ENCODE measurements at places on chromosomes 2 and 18.

- no peak for DNase-seq
These were observed 50.0 kb upstream of the RFX8 start for GRCh38 chr2:101524806-101525430.

- DNase-seq, result peak; percentile 19
These were observed 54.1 kb downstream of the TAF1B start for GRCh38 chr2:9897331-9897737.

- DNase-seq, result no peak
These were observed 108.4 kb upstream of the ITGB6 start for GRCh38 chr2:160308476-160308875.

DNA sequence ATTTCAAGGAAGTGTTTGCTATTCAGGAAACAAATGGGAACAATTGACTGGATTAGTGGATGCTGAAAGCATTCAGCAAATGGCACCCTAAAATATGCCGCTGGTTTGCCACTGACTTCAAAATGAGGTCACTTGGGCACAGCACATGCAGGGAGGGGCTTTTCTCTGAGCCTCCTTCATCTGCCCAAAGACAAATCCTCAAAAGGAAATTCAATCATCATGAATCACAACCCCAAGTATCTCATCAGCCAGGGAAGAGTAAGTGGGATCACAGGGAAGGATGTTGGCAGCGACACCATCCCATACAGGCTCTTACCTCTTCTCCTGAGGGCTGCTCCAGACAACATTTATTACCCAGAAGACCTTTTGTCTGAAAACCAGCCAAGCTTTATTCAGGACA is 14.4 kb upstream of the SP140L start:
- DNase-seq, result no peak

DNA sequence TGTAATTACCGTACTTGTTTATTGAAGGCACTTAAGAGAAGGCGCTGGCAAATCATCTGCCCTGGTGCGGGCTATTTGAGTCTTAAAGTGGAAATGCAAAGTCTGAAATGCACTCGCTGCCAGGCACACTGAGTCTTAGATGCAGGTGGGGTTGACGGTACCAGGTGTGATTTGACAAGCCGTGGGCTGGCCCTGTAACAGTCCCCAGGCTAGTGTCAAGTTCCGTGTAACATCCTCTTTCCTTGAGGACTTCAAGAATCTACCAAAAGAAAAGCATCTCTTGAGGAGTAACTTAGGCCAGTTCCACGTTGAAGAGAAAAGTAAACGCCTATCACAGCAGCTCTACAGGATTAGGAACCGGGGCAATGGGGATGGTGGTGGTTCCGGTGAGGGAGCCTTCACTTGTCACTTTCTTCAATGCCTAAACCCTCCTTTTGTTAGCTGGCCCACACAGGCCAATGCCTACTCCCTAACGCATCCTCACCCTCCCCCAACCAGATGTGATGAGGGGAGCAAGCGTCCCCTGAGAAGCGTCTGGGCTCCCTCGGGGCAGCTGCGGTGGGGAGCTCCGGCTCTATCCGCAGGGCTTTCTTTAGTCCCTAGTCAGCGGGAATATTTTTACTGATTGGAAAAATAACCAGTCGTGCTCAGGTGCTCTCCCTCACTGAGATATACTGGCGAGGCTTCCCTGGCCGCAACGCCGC is 1.5 kb upstream of the UGP2 start:
- no peak for DNase-seq

- peak; percentile 59 for DNase-seq
These were observed 2.4 kb upstream of the HOXD12 start for GRCh38 chr2:176096986-176097819.

GRCh38 chr2:63893163-63893562 is 51.5 kb downstream of the UGP2 start:
- no peak for DNase-seq

- DNase-seq, result no peak
These were observed 730 bp downstream of the ODC1 start for GRCh38 chr2:10447300-10447894.

DNA sequence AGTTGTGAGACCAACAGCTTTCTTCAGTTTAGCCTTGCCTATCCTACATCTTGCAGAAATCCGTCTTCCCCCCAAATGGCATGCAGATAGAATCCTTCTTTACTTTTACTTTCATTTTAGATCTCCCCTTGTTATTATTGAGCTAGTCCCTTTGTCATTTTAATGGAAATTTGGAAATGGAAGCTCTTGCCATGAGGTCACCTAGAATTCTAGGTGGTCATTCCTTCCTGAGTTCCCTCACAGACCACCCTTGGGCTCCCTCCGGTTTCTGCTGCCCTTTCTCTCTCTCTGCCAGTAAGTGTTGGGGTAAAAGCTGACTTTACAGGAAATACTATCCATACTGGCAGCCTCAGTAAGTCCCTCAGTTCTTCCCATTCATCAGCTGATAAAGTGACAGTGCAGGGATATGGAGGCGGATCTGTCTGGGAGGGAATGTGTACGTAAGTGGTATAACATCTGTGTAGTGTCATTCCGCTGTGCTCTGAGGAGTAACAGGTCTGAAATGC is 30.2 kb downstream of the ARHGAP25 start:
- DNase-seq, result no peak

DNA sequence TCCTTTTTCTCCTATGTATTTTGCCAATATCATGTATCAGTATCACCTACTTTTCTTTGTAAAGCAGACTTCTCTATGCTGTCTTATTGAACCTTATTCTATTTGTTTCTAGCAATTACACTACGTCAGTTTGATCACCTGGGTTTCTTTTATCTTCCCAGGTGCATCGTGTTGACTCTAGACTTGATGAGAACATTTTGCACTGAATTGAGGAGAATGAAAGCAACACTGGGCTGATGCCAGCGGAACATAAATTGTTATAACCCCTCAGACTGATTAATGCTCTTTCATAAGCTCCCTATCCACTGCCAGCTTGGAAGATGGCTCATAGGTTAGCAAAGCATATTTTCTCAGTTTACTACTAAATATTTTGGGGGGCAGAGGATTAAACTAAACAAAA is 140.6 kb downstream of the EPHA4 start:
- no peak for DNase-seq

GRCh38 chr2:98313492-98314250 is 32.6 kb upstream of the CNGA3 start:
- DNase-seq, result no peak

DNA sequence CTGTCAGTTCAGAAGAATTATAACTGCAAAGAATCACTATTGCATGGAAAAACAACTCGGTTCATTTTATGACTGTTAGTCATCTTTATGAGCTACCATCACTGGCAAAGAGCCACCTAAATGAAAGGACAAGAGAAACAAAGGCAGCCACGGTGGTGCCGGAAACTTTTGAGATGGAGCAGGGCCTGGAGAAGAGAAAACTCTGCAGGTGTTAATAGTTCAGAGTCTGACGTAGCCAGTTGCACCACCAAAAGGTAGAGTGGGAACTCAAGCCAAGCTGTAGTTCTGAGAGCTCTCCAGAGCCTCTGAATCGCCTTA is 110.9 kb downstream of the FTCDNL1 start:
- DNase-seq, result no peak

DNA sequence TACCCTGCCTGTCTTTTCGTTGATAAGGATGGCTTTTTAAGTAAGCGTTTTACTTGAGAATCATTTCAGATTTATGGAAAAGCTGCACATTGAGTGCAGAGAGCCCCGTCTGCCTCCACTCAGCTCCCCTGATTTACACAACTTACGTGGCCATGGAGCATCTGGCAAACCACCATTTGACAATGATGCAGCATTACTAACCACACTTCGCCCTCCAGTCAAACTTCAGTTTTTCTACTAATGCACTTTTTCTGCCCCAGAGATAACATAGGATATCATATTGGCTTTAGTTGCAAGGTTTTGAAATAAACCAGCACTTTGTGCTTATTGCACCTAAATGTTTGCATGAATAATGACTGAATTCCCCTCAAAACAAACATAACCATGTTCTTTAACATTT is 165.1 kb upstream of the TPO start:
- DNase-seq, result no peak

- peak; percentile 55 for DNase-seq
These were observed 369.1 kb downstream of the MTX2 start for GRCh38 chr2:176638167-176639015.

- DNase-seq, result peak; percentile 10
These were observed 122.8 kb downstream of the LYPD1 start for GRCh38 chr2:132547090-132547687.

DNA sequence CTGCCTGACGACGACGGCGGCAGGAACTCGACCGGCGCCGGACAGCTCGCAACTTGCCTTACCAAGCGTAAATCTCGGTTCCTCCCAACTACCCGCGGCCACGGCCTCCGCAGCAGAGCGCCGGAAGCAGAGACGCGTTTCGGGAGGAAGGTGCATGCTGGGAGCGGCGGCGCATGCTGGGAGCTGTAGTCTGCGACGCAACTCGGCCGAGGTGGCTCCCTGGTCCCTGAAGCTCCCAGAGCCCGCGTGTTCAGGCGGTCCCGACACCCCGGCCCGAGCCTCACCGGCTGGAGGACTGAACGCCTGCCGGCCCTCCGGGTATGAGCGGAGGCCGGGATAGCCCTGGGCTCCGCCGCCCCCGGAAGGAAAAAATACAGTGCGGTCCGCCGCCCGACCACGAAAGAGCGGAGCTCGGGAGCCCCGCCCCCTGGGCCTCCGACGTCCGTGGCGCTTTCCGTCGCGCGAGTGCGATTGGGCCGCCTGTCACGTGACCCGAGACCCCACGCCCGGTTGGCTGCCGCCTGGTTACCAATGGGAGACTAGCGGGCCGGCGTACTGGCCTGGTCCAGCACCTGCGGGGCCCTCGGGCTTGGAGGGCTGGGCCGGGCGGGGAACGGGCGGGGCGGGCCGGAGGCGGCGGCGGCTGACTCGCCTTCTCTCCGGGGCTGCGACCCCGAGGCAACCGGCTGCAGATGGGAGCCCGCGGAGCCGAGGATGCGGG is at the start of gene CAPN10:
Gene CAPN10 (plus strand): TSS at position 537 of the 721 bp plus-strand sequence. CDS start 178 bp downstream, at position 715.
- DNase-seq, result peak; percentile 95

- DNase-seq, result no peak
These were observed 123.2 kb downstream of the B3GNT2 start for GRCh38 chr2:62319070-62319469.

GRCh38 chr2:230007931-230008707 is 60.6 kb downstream of the SLC16A14 start:
- DNase-seq, result peak; percentile 82

DNA sequence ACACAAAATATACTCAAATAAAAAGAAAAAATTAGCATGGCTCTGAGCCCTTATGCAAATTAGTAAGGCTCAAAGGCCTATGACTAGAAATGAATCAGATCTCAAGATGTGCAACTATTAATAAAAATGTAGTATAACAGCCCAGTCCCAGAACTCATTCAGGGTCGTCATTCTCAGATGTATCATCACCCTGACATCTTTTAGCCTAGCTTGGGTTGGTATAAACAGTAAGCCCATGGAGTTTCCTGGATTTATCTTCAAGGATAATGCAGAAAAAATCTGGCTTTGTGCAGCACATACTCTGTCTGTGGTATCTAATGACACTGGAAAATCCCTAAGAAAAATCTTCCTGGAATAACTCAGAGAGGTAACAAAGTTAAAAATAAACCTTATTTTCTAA is 239.3 kb downstream of the ZNF385B start:
- no peak for DNase-seq

DNA sequence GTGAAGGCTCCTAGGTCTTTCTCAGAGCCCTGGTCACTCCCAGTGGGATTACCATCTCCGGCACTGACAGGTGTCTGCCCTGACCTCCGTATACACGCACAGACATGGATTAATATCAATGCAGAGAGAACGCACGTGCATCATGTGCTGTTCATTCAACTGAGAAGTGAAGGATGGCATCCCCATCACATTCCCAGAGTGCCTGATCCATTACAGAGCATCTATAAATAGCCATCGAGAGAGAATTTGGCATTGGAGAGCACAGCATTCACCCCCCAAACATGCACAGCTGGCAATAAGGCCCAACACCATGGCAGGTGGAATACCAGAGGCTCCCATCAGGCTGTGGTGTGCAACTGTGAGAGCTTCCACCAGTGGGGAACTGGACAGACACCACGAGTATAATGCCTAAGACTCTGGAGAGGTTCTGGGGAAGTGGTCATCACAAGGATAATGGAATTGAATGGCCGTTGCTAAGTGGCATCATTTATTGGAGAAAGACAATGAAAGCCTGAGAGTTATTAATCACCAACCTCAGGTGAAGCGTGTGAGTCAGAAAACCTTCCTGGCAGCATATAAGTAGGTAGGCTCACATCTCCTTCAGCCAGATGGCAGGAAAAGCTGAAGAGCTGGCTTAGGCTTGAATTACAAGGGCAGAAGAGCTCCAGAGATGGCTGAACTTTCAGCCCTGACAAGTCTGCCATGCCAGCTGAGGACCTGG is 244.5 kb upstream of the ID2 start:
- no peak for DNase-seq

DNA sequence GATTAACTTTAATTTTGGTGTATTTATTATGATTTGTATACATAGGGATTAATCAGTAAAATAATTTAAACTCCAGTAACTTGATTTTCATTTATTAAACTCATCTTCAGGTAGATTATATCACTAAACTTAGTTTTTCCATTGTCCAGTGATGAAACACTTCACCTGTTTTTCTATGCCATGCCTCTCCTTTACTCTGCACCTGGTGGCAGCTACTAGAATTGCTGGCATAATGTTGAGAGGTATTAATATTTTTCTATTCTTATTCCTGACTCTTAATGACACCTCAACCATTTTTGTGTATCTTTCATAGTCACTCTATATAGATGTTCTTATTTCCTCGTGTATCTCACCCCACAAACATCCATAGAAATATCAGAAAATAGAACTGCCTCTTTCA is 940.3 kb upstream of the CRIM1 start:
- DNase-seq, result no peak
